Stimulated activated CD4-positive, alpha-beta T cell treated with anti-CD3 and anti-CD28 coated beads, Interleukin-15, amount 100 ng/mL, for 48 hours (primary cell): ENCODE measurements at places on chromosomes 5 and 9.

- no peak for DNase-seq
Measured at GRCh38 chr5:134268919-134269318, 43.0 kb upstream of the PPP2CA start.

DNA sequence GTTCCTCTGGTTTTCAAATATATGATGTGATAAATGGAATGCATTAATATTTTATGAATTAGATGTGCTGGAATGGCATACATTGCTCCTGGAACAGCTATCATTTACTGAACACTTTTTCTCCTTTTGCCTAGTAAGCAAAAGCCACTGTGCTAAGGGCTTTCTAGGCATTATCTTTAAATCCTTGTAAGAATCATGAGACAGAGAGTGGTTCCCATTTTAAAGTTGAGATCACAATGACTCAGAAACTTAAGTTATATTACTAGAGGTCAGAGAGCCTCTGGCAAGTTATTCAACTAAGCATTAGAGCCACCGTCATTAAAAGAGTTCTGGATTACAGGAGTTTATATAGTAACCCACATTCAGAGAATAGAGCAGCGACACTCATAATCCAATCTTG lies 26.7 kb upstream of the FSD1L start:
- no peak for DNase-seq

GRCh38 chr5:73950441-73950873 lies 324.5 kb downstream of the ARHGEF28 start:
- no peak for DNase-seq

- peak; percentile 16 for DNase-seq
Measured at GRCh38 chr5:146447734-146448380, 724 bp downstream of the TCERG1 start.

DNA sequence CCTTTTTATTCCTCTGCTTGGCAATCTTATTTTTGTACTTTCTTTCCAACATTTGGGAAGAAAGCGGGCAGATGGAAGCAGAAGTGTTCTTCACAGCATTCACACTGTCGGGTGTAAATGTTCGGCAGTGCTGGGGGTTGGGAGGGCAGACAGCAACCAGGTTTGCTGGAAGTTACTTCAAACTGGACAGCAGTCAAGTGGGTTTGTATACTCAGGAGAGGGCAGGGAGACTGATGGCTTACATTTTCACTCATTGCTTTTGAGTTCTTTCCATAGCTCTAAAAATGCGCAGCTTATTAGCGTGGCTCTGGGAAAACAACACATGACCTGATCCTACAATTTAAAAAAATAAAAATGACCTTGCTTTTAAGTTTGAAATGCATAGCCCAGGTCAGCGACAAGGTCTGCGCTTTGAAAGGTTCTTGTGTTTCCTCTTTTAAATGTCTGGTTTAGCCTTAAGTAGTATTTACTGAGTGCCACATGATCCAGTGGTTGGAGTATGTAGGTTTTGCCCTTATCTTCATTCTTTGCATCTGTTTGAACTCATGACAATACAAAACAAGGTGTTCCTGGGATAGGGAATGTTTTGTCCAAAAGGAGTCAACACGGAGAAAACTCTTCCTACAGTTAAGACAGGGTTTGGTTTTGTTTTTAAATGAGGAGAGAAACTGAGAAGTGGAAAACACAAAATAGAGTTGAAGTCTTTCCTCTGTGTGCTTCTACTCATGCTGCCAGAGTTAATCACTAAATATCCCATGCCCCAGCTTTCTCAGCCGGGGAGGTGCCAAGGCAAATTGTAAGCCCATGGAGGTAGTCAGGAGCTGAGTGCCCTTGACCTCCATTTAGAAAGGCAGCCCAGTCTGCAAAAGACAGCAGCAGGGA lies 132.7 kb upstream of the DMRT1 start:
- DNase-seq = no peak

DNA sequence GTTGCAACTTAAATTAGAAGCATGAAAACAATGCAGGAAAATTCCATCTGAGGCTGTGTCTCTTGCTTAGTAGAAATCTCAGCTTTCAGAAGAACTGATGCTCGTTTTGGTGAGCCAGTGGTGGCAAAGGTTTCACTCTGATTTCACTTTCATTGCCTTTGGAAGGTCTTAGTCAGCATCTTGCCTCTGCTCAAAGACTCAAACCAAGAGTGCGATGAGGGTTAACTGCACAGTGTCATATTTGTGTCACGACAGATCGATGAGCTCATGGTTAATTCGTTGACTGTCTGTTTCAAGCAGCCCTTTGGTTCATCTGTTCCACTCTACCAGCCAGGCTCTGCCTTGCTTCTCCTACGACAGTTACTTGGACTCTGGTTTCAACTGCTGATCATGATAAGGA lies 331.3 kb upstream of the KIF2A start:
- peak; percentile 5 for DNase-seq

DNA sequence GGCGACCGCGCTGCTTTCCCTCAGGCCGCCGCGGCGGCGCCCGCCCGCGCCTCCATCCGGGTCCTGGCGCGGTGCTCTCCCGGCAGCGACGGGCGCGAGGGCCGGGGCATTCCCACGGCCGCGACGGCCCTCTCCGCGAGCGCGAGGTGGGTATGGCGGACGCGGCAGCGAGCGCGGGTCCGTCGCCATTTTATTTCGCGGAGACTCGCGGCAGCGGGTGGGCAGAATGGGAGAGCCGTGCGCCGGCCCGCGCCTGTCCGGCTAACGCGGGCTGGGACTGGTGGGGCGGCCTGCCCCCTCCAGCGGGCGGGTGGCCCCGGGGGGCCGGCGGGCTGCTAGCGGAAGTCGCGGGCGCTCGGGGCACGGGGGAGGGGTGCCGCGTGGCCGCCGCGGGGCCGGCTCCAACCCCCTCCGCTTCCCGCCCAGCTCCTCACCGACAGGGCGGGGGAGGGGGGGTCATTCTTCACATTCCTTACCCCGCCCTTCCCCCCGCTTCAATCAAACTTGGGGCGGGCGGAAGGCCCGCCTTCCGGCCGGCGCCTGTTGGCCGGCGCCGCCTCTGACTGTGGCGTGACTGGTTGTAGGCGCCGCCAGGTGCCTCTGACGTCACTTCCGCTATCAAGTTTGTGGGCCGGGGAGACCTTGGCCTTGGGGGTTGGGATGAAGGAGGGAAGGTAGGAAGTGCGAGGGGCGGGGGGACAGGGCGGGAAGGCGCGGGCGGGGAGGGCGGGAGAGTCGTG lies 82.1 kb downstream of the PTPDC1 start:
- DNase-seq = peak; percentile 91

- DNase-seq = peak; percentile 9
Measured at GRCh38 chr5:142548739-142549275, 137.1 kb downstream of the FGF1 start.

DNA sequence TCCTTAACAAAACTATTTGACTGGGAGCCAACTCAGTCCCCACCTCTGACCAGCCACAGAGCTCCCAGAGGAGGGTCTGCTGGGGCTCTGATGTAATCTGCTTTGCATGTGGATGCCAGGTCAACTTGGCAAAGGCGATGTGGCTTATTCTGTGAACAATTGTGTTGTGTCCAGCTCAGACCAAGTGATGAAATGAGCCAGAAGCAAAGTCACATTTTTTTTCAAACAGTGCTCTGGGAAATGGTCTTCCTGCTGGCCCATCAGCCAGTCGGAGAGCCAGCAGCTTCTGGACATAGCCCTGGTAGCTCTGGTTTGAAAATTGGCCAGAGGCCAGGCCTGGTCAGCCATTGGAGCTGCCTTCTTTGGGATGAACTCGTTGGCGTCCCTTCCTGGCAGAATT lies 86.5 kb downstream of the ANGPTL2 start:
- no peak for DNase-seq

- no peak for DNase-seq
Measured at GRCh38 chr5:77033338-77033737, 3.1 kb downstream of the AGGF1 start.

- peak; percentile 2 for DNase-seq
Measured at GRCh38 chr5:74767579-74767913, 497 bp downstream of the NSA2 start.

DNA sequence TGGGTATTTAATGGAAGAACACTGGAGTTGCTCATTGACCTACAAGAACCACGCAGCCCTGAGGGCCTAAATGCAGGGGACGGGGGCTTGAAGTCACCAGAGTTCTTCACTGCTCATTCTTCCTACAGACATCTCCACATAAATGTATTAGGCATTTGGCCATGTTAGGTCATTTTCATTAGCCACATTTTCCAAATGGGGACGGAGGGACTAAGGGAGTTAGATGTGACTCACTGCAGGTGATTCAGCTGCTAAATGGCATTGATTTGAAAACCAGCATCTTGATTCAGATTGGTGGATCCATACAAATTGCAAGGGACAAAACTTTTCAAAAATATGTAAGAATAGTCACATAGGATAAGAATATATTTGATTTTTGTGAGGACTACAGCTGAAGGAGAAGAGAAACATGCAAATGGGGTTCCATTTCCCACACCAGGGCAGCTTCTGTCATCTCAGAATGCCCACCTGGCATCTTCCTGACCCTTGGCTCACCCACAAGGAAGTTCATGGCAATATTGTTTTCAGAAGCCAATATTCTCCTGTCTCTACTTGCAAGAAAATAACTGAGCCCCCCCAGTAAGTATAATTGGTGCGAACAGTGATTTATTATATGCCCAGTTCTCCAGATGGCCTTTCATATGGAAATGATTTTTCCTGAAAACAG lies 264.8 kb downstream of the DOCK8 start:
- DNase-seq = no peak

DNA sequence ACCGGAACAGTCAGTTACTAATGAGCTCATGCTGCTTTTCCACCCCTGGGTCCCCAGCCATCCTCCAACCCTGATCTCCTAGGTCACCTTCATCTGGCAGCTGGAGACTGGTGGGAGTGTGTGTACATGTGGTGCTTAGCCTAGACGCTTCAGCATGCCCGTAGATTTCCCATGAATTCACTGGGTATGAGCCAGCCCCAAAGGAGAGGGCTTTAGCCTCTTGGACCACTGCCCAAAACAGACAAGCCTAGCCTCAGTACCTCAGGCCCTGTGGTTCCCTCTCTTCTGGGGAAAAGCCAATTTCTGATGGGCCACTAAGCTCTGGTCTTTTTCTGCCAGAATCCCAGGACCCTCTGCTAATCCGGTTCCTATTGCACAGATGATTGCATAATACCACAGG lies 48.0 kb upstream of the ASTN2 start:
- no peak for DNase-seq

DNA sequence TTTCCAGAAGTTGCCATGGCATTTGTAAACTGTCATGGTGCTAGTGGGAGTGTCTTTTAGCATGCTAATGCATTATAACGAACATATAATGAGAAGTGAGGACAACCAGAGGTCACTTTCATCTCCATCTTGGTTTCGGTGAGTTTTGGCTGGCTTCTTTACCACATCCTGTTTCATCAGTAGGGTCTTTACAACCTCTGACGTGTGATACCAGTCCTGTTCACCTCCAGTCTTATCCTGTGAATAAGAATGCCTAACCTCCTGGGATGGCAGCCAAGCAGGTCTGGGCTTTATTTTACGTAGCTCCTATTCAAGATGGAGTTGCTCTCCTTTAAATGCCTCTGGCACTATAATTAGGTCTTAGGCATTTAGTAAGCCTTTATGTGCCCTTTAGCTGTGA lies 20.4 kb upstream of the RFK start:
- DNase-seq = no peak

GRCh38 chr5:134634227-134634626 lies 1.6 kb upstream of the SAR1B start:
- no peak for DNase-seq

DNA sequence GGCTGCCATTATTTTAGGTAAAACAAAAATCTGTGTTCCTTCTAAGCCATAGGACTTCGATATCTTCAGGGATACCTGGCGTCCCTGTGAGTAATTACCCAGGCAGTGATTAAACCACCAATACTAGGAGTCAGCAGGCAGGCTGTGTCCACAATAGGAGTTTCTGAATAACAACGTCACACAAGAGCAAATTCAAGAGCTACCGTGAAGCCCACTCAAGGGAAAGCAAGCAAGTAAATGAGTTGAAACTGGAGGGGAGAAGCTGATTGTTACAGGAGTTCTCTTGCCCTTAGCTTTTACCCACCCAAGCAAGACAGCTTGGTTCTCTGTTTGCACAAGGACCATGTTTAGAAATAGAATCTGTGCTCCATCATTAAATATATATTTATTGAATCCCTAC lies 50.8 kb downstream of the SEMA5A start:
- DNase-seq = no peak

GRCh38 chr9:35495984-35496383 lies 6.1 kb downstream of the RUSC2 start:
- no peak for DNase-seq

DNA sequence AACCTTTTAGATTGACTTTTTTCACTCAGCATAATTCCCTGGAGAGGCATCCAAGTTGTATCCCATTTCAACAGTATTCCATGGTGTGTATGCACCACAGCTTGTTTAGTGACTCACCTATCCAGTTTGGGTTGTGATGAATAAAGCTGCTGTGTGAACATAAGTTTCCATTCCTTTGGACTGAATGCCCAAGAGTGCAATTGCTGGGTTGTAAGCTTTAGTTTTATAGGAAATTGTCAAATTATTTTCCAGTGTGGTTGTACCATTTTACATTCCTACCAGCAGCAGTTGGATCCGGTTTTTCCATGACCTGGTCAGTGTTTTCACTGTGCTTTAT lies 60.9 kb upstream of the TMED7 start:
- no peak for DNase-seq

DNA sequence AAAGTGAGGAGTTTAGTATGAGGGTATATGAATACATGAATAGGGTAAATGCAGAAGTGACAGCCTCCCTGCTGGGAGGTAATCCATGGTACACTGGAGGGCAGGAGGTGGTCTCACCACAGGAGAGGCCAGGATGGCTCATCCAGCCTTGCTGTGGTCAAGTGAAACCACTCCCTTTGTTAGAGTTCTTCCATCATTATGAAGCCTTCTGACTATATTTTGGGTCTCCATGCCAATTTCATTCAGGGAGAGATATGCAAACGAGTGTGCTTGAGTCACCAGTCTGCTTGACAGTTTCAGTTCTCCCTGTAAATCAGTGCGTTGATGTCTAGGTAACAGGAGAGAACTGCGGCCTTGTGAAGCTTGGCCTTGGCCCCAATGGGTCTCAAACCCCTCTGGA lies 16.4 kb downstream of the PPP3R2 start:
- DNase-seq = no peak

GRCh38 chr9:34551751-34552605 lies 29.2 kb upstream of the ENHO start:
- DNase-seq = no peak

DNA sequence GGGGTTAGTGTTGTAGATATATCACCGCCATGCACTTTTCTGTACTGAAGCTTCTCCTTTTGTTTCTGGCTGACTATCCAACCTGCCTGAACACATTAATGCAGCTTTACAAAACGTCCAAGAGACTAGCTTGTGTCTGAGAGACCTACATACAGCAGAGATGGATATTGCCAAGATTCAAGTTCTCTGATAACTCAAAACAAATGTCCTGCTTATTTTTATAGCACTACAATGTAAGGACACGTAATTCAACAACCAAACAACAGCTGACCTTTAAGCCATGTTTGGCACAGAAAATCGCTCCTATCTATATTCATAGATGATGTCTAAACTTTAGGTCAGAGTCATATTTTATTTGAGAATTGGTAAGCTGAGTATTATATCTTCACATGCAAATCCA lies 76.2 kb upstream of the NTRK2 start:
- no peak for DNase-seq

DNA sequence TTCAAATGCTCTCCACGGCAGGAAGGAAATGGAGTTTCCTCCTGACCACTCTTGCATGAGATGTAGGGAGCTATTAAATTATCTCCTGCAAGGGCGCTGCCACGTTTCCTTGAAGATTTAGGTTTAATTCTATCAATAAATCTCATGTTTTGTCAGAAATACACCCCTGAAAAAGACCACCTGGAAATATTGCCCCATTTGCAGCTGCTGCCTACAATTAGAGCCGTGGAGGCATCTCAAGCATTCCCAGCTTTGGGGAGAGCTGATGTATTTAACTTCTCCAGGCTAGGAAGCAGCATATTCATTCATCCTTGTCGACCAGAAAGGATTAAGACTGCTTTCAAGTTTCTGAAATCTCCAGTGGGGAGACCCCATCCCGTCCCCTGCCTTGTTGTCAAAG lies 40.5 kb downstream of the CCNJL start:
- DNase-seq = no peak
